ENCODE measurements at places on chromosomes 4 and X.

DNA sequence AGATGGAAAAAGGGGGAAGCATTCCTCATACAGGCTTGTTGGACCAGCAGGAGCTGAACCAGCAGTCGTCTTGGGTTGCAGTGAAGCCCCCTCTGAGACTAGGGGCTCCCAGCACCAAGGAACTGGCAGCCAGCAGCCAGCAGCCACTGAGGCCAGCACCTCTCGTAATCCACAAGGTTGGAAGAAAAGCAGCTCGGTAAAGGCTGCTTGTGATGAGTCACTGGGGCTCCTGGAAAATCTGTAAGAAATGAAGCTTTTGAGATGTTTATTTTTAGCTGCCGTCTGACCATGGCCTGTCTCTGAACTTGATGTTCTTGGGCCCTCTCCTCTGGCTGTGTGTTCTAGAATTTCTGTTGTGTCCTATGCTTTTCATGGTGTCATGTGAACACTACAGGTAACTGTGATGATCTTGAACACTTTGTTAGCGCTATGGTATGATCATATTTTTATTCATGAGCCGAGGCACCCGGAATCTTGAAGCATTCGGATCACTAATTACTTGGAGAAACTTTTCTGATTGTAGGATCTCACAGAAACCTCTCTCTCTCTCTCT is 18.6 kb downstream of the CLCN4 start:
- no peak for DNase-seq

DNA sequence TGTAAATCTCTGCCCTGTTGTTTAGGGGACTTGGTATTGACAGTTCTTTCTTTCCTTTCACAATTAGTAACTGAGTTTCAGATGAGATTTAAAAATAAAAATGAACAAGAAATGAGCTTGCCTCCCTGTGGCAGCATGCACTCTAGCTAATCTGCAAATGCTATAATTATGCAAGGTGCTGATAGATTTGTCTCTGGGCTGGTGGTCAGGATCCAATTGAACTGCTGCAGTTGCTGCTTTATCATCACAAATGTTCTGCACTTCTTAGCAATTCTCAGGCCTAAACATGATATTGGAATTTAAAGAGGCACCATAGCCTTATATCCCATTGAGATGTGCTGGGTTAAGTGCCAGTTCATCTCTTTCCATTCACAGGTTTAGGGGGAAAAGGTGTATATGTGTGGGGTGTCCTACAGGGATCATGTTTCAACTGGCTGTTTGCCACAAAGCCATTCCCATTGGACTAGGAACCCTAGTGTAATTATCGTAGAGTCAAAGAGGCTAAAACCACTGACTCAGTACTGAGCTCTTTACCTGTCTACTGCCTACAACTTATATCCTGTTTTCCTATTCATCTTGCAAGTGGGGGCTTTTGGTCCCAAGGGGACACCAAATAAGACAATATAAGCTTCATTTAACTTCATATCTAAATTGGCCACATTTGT is 260.3 kb upstream of the TEX13A start:
- no peak for DNase-seq

GRCh38 chrX:150517303-150517910 is 51.0 kb upstream of the MTM1 start:
- no peak for DNase-seq

- DNase-seq, result no peak
Observed at GRCh38 chr4:66328803-66329574, 658.7 kb upstream of the EPHA5 start.

DNA sequence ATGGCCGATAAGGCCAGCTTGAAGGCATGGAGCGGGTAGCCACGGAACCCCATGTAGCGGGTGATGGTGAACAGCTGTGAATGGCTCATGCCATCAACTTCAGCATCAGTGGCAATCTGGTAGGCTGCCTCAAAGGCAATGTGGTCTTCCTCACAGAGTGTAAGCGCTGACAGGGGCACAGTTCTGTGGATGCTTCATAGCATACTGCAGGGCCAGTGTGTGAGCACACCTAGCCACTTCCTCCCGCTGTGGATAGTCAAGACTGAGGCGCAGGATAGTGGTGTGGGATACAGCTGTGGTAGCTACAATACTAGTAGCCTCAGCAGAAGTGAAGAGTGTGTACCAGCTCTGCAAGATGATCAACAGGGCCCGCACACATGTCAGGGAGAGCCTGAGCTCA is 40.5 kb downstream of the C4orf33 start:
- DNase-seq, result no peak

DNA sequence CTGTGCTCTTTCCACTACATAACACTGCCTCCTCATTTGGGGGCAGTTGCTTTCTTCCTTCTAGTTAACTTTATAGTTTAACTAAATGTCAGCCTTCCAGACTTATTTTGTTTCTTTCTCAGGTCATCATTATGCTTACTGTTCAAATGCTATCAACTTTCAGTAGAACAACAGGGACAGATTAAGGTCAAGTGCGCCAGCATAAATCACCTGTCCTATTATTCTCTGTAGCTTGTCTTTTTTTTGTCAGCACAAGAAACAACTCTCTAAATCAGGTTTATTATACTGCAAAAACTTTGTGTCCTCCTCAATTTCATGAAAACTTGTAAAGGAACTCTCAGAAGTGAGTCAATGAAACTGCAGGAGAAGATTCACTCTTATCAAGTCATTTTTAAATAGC is 19.6 kb downstream of the SPANXA2 start:
- no peak for DNase-seq

DNA sequence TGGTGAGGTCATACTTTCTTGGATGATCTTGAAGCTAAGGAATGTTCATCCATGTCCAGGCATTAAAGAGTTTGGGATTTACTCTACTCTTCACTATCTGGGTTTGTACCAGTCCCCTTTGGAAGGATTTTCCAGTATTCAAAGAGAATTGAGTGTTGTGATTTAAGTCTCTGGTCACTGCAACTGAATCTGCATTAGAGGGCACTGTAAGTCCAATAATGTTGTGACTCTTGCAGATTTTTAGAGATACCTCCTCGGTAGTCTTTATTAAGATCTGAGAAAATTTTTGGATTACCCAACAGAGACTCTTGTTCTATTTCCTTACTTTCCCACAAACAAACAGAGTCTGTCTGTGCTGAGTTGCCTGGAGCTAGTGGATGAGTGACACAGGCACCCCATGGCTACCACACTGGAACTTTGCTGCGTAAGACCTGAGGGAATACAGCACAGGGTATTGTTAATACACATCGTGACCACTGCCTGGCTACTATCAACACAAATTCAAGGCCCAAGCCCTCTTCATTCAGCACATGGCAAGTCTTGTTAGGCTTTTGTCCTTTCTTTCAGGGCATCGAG is 357.1 kb upstream of the KLHL4 start:
- DNase-seq, result no peak

DNA sequence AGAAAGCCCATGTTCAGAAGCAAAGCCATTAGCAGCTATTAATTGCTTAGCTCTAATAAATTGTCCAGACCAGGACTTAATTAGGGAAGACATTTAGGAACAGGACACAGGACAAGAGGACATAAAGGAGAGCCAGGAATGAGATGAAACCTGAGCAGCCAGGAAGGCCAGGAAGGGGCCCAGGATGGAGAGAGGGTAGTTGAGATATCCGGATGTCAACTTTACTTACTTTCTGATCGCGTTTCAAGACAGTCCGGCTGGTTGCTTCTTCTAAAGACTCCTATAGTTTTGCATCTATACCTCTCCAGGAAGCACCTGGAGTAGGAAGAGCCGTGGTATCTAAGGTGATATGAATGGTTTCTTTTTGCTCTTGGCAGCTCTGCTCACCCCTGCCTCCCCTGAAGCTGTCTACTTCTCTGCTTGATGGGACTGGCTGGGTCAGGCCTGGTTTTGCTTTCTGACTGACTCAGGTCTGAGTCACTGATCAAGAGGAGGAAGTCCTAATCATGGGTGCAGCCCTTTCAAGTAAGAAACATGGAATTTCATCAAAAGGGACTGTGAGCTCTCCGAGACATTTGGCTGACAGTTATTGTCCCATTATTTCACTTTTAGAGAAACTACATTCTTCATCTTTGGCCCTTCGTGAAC is 733.3 kb downstream of the RPA4 start:
- no peak for DNase-seq

- DNase-seq, result no peak
Observed at GRCh38 chr4:102503831-102504786, 3.0 kb downstream of the NFKB1 start.

- no peak for DNase-seq
Observed at GRCh38 chr4:81845761-81846160, 374.1 kb upstream of the RASGEF1B start.

DNA sequence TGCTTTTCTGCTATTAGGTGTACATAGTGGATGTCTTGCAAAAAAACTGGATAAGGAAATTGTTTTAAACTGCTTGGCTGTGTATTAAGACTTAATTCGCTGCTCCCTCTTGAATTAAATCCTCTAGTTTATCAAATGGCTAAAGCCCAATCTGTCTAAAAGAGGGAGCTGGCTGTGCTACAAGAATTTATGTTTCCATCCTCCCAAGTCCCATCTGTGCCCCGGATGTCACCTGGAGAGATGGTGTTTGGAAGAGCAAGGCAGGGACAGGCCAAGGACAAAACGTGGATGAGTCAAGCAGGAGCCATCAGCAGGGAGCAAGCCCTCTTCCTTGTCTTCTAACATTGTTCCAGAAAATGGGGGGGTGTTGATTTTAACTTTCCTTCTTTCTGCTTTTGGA is 171.3 kb upstream of the LCORL start:
- no peak for DNase-seq

DNA sequence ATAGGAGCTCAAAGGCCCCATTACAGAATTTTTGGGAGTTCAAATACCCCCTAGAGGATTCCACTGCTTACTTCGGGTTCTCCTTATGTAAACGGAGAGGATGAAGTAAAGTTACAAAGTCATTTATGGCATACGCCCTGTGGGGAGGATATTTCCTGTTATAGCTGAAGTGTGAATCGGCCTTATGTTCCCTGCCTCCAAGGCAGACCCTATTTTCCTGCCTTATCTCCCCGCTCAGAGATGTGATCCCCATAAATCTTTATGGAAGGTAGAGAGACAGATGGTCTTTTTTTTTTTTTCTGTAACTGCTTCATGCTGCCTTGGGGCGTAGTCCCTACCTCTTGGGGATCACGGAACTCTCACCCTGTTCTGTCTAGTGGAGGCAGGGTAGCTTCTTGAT is 56.0 kb upstream of the DHX15 start:
- no peak for DNase-seq

DNA sequence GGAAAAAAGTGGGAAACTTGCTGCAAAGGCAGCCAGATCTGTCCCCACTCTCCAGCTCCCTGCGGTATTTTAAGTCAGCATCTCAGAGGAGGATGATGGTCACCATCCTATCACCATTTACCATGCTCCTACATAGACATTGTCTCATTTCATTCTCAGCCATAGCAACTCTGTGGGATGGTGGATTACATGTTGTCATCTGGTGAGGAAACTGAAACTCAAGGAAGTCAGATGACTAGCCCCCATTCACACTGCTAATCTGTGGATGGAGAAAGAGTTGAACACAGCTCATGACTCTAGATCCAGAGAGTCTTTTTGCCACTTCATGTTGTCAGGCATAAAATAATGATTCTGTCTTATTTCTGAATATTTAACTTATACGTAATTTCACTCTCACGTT is 323.5 kb downstream of the PTTG2 start:
- no peak for DNase-seq

- no peak for DNase-seq
Observed at GRCh38 chr4:149790172-149790907, 25.3 kb downstream of the IQCM start.
